NCI-H2029 (cell line): ENCODE measurements at places on chromosomes 1 and 21.
A peak's percentile ranks its signal among the peaks of the same experiment; 100 is the strongest.

- DNase-seq = peak; percentile 59
Measured at GRCh38 chr1:169484101-169484500, 1.6 kb downstream of the SLC19A2 start.

DNA sequence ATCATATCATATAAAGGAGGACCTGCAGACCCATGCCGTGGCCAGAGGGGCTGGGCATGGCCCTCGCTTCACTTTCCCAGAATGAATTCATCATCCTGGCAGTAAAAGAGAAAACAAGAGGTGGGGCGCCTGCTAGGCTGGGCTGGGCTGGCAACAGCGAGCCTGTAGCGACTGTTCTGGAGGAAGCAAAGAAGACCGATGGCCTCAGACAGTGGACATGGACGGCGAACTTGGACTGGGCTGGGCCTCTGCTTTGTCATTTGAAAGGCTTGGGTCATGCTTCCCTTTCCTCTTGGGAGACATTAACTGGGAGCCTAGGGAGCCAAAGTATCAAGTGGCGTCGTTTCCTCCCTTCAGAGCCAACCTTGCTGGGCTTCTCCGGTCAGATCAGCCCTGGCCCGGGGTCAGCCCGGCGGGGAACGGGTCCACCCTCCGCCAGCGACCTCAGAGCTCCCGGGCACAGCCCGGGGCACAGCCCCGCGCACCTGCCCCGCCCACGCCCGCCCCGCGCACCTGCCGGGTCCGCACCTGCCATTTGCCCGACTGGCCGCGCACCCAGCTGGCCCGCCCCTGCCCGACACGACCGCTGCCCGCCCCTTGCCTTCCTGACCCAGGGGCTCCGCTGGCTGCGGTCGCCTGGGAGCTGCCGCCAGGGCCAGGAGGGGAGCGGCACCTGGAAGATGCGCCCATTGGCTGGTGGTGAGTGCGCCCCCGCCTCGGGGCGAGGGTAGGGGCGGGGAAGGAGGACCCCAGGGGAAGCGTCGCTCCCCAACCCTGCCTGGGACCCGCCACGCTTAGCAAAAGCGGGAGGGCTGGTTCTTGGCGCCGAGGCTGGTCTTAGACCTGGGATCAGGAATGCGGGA lies at the start of gene FAM3B:
FAM3B (plus strand) TSS at position 602 of the 863 bp plus-strand sequence; CDS start at position 681, 79 bp downstream.
- DNase-seq = peak; percentile 62

DNA sequence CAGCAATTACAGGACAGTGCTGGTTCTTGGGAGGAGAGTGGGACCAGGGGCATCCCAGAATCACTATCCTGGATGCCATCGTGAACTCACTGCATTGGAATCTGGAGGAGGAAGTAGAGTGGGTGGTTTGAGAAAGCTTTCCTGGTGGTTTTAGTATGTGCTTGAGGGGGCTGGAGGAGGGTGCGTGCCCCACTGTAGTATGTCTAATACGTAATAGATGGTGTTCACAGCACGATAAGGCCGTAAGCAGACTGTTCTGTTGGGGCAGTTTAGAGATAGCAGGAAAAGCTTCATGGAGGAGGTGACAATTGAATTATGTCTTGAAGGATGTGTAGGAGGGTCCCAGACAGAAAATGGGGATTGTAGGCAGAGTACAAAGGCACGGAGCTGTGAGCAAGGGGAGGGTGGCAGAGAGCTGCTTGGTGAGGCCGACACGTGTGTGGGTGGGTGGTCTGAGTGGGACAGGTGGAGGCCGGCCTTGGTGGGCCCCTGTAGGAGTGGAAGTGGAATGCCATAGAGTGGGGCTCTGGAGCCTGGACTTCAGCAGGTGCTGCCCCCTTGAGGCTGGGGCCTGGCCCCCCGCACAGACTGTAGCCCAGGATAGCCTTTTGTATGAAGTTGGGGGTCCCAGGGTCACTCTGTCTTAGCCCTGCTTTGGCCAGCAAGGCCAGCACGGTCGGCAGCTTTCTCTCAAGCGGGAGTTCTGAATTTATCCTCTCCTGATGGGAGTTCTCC lies 37.0 kb downstream of the IL6R start:
- DNase-seq = no peak

DNA sequence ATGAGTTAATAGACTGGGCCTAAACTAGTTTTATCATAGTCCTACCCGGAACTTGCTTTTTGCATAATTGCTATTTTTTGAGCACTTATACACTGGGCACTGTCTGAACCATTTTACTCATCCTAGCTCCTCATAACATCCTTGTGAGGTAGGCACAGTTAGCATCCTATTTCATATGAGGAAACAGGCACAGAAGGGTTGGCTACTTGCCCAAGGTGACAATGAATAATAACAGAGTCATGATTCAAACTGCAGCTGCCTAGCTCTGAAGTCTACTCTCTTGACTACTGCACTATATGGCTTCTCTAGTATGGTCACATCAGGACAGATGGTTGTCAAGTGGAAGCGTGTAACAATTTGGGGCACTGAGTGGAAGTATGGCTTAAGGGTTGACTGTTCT lies 18.2 kb upstream of the RC3H1 start:
- peak; percentile 80 for DNase-seq

DNA sequence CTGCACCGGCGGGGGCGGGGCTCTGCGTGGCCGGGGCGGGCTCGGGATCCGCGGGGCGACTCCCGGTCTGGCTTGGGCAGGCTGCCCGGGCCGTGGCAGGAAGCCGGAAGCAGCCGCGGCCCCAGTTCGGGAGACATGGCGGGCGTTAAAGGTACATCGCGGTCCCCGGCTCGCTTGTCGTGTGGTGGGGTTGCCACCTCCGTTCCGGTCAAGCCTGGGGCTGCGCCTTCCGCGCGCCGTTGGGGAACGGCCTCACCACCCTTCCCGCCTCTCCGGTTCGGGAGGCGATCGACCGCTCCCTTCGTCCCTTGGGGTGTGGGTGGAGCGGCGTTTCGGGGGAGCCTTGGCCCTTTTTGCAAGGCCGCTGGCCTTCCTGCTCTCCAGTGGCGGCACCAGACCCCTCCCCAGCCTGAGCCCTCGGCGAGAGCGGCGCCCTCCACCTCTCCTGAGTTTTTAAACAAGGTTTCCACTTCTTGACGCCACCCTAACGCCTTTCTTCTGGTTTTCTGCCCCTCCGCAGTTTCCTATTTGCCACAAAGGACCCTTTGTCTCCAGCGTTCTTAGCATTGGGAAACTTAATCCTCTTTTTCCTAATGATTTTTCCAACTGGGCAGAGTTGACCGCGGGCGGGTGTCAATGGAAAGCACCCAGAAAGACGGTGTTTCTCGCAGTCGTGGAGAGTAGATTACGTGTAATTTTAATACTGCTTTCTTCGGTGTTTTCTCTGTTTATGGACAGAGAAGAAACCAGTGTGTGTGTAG lies at the start of the genes LEPR and LEPROT:
LEPR (plus strand) TSS at position 79 of the 761 bp plus-strand sequence. CDS start 144,898 bp downstream, outside the sequence.
LEPROT (plus strand) TSS at position 79 of the 761 bp plus-strand sequence; CDS start at position 136, 57 bp downstream.
- DNase-seq = peak; percentile 23

- DNase-seq = no peak
Measured at GRCh38 chr1:230139741-230140140, 72.7 kb downstream of the GALNT2 start.

GRCh38 chr1:172343240-172344160 lies 77.0 kb upstream of the C1orf105 start:
- no peak for DNase-seq

- no peak for DNase-seq
Measured at GRCh38 chr1:25948641-25949040, 42.4 kb upstream of the STMN1 start.

GRCh38 chr1:88111816-88112215 lies 572.3 kb upstream of the PKN2 start:
- no peak for DNase-seq

DNA sequence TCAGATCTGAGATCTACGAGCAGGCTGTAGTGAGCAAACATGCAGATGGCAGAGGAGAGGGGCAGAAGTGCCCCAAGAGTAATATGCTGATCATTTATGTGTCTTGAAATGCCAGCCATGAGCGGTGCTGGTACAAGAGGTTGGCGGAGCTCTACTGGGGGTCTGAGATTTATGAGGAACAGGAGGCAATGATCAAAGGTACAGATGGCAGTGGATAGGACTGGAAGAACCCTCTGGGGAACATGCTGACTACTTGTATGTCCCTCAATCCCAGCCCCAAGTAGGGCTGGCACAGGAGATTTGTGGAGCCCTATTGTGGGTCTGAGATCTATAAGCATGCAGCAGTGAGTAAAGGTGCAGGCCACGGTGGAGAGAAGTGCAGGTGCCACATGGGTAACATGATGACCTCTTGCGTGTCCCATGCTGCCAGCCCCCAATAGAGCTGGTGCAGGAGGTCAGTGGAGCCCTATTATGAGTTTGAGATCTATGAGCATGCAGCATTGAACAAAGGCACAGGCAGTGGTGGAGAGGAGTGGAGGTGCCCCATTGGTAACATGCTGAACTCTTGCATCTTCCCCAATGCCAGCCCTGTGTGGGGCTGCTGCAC lies 97.2 kb upstream of the ZNF678 start:
- no peak for DNase-seq

DNA sequence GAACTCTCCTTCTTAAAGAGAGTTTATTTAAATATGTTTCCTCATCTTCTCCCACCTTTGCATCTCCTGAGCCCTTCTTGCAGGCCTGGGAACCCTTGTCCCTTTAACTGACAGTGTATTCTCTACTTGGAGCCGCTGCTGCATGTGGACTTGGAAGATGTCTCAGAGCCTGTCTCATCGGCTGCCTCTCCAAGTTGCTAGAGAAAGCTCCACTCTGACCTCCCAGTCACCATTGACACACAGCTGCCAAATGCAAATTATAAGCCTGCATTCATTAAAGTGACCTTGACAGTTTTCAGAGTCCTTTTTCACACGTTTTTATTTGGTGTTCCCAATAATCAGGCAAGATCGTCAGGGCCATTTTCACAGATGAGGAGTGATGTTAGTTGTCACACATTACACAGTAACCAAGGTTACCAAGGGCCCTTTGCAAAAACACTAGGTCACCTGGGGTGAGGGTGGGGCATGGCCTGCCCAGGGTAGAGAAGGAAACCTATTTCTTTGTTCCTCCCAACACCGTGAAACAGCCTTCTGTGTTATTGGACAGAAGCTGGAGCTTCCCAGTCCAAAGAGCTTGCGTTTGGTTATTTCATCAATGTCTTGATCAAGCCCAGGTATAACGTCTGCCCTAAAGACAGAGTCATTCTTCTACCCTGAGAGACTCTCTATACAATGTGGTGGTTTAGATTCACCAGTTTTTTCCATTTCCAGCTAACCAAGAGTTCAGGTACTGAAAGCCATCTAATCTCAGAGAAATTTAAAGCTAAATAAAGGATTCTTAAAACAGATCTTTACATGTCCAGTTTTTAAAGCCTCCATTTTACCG lies 164.1 kb downstream of the GALNT2 start:
- DNase-seq = peak; percentile 58

- no peak for DNase-seq
Measured at GRCh38 chr1:174301295-174302077, 142.2 kb downstream of the RABGAP1L start.

GRCh38 chr1:10900691-10901090 lies 104.2 kb upstream of the CASZ1 start:
- no peak for DNase-seq

DNA sequence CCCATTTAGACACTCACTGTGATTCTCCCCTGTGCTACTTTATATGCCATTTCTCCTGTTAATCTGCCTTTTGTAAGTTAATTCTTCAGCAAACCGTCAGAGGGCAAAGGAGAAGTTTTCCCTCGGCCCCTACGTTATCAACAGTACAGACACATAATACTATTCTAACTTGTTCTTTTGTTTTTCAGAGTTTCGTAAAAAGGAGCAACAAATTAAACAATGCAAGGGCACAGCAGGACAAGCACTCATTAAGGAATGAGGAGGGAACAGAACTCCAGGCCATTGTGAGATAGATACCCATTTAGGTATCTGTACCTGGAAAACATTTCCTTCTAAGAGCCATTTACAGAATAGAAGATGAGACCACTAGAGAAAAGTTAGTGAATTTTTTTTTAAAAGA lies 32.3 kb downstream of the CNN3 start:
- no peak for DNase-seq

DNA sequence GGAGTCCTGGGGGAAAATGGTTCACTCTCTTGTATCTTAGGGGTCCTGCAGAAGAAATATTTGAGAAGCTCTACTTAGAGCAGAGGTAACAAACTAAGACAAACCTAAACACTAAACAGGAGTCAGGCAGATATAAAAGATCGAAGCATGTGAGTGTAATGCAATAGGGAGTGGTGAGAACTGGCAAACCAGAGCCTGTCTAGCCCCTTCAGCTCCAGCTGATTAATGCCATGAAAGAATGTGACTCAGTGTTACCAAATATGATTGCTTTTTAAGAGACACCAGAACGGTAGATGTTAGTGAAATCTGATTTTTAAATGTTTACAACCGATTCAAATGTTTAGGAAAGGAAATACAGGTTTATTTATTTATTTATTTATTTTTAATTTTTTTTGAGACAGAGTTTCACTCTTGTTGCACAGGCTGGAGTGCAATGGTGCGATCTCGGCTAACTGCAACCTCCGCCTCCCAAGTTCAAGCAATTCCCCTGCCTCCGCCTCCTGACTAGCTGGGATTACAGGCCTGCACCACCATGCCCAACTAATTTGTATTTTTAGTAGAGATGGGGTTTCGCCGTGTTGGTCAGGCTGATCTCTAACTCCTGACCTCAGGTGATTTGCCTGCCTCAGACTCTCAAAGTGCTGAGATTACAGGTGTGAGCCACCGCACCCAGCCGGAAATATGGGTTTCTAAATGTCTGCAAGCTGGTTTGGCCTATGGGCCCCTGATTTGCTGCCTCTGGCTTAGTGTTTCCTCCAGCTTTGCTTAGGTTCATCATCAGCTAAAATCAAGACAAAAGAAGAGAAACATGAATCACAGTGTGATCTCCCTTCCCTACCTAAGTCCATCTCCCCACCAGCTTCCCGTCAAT lies 12.2 kb downstream of the TXNIP start:
- no peak for DNase-seq

- no peak for DNase-seq
Measured at GRCh38 chr1:109624201-109625010, 4.8 kb downstream of the AMPD2 start.

GRCh38 chr1:232316864-232317263 lies 313.1 kb downstream of the SIPA1L2 start:
- DNase-seq = no peak

DNA sequence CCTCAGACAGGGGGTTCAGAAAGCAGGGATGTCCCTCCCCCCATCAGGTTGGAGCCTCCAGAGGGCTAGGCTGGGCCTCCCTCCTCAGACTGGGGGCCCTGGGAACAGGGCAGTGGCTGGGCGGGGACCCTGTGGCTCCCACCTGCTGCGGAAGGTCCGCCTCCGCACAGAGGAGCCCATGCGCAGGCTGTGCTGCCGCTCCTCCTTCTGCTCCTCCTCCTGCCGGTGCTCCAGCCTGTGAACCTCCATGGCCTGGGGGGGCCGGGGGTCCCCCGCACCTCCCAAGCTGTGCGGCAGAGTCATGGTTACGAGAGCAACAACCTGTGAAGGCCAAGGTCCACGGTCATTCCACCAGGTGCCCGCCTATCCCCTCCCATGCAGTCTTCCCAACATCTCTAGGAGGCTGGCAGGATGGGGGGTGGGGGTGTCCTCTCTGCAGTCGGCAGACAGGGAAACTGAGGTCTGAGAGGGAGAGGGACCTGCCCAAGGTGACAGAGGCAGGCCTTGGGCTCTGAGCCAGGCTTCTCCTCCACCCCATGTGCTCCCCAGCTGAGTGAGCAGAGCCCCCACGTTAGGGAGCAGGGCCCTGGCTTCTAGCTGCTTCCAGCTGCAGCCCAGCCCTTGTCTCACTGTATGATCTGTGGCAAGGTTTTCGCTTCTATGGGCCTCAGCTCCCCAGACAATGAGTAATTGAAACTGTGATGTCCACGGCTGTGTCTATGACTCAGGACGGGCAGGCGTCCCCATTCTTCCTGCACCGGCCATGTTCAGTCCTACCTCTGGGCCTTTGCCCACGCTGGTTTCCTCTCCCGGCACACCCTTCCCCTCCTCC lies 3.4 kb downstream of the MYOM3 start:
- DNase-seq = no peak

GRCh38 chr1:208438112-208438699 lies 194.0 kb upstream of the PLXNA2 start:
- DNase-seq = no peak

- DNase-seq = no peak
Measured at GRCh38 chr1:228684607-228685006, 50.7 kb upstream of the RHOU start.
